ENCODE measurements at places on chromosomes 1 and 21.

- no peak for DNase-seq
These were observed 124.9 kb upstream of the KIAA1614 start for GRCh38 chr1:180787628-180788307.

DNA sequence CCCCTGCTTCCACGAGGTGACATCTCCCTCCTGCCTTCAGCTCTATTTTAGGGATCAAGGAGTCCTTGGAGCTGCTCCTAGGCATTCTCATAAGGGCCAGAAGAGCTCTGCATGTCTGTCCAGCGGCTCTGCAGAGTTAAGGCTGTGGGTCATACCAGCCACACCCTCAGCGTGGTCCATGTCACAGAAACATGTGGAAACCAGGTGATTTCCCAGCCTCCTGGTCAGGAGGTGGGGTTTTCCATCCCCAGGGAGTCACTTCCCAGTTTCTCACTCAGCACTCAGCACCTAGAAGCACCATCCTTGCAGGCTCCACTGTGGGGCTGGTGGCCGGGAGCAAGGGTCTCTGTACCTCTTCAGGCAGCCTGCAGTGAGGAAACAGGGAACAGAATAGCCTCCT lies 1.4 kb upstream of the TNFRSF1B start:
- DNase-seq: no peak

- no peak for DNase-seq
These were observed 74.5 kb downstream of the MRPL37 start for GRCh38 chr1:54274448-54274847.

DNA sequence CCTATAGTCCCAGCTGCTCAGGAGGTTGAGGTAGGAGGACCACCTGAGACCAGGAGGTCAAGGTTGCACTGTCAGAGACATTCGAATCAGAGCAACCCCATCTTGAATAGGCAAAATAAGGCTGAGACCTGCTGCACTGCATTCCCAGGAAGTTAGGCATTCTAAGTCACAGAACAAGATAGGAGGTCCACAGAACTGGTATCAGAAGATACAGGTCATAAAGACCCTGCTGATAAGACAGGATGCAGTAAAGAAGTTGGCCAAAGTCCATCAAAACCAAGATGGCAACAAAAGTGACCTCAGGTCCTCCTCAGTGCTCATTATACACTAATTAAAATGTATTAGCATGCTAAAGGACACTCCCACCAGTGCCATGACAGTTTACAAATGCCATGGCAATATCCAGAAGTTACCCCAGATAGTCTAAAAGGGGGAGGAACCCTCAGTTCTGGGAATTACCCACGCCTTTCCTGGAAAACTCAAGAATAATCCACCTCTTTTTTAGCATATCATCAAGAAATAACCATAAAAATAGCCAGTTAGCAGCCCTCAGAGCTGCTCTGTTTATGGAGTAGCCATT lies 65.2 kb upstream of the KLHDC7A start:
- no peak for DNase-seq

GRCh38 chr1:20107351-20107750 lies 12.0 kb downstream of the PLA2G2D start:
- DNase-seq: no peak

DNA sequence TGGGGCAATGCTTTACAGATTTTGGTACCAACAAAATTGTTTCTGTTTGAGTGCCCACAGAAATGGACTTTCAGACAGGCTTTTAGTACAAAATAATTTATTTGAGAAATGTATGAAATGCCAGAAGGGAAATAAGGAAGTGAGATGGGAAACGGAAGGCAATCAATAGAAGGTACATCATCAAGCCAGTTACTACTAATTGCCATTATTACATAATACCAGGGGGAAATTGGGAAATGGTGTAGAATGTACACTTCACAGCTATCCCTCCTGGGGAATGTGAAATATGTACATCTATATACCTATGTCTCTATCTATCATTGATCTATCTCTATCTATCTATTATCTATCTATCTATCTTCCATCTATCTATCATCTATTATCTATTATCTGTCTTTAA lies 264.6 kb upstream of the B3GALT2 start:
- no peak for DNase-seq

- DNase-seq: no peak
These were observed 172.4 kb downstream of the CACNA1E start for GRCh38 chr1:181655756-181656155.

- DNase-seq: no peak
These were observed 57.3 kb upstream of the EFHD2 start for GRCh38 chr1:15352128-15352957.

DNA sequence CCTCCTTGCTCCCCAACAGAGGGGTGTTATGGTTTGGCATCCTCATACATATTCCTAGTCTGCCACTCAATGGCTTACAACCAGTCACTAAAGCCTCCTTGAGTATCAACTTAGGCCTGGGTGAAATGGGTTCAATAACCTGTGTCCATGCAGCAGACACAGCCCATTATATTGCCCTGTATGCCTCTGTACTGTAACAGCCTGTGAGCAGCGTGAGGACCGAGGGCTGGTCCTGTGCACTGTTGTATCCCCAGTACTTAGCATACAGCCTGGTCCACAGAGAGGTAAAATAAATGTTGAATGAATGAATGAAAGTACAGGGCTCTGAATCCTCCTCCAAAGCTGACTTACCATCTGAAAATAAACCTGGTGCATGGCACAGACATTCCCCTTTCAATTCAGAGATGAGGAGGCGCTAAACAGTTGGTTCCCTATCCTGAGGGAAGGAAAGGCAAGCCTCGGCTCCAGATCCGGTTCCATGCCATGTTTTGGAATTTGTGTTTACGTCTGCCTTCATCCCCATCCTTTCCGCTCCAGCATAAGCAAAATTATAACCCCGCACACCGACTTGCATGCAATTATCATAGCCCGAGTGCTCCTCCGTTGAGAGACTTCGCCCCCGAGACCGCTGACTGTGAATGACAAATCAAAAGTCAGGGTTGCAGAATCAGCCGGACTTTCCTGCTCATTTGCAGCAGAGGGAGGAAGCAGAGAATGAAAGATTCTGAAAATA lies 45.0 kb upstream of the DNAJC6 start:
- no peak for DNase-seq

- DNase-seq: no peak
These were observed 12.4 kb downstream of the VANGL1 start for GRCh38 chr1:115654125-115654524.

DNA sequence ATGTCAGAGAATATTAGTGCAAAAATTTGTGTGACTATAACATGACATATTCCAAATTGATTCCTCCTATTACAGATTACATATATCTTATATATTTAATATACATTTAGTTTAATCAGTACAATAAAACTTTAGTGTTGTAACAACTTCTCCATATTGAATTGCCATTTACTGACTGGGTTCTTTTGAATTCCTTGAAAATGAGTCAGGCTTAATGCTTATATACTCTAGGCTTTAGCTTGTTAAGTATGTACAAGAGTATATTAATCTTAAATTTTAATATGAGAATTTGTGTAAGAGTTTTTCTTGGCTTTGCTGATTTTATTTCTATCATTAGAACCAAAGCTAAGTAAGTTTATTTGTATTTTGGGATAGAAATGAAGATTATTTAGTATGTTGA lies 40.3 kb downstream of the XPR1 start:
- DNase-seq: no peak

DNA sequence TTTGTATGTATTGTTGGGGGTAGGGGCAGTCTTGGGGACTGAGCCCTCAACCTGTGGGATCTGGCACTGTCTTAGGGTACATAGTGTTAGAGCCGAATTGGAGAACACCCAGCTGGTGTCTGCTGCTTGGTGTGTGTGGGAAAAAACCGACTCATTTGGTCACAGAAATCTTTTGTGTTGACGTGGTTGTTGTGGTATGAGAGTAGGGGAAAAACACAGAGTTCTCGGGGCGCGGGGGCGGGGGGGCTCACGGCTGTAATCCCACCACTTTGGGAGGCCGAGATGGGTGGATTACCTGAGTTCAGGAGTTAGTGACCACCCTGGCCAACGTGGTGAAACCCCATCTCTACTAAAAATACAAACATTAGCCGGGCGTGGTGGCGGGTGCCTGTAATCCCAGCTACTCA lies 15.3 kb upstream of the SRSF10 start:
- no peak for DNase-seq

DNA sequence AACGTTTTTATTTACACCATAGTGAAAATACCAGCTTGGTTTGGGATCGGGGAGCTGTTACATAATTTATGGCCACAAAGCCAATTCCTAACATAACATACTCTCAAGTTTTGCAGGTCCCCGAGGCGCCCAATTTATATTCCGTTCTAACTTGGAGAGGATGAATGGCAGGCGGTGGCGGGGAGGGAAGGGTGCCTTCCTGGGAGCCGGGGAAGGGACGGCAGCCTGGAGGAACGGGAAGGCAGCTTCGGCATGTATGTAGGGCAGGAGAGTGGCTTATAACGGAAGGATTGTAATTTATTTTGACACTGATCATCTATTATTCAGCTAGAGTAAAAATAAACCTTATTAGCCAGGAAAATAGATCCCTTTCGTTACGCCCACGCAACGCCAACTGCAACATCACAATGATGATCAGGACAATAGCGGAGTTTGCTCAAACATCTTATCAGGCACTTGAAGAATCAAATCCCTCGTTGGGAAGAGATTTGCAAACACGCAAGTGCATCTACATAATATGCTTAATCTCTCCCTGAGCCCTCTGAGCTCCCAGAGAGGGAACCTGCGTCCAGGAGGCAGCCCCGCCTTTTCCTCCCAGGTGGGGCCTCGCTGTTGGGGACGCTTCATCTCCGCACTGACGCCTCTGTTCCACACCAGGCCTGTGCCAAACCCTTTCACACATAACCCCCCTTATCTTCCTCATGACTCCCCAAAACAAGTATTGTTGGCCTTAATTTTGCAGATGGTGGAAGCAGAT lies 93.7 kb upstream of the C1orf174 start:
- DNase-seq: no peak

Measured in stimulated activated CD4-positive, alpha-beta T cell treated with anti-CD3 and anti-CD28 coated beads, TNF-alpha, amount 100 ng/mL, for 1 hour (primary cell).